NCI-H1092 (cell line): ENCODE measurements at places on chromosomes 6 and 20.
A peak's percentile ranks its signal among the peaks of the same experiment; 100 is the strongest.

DNA sequence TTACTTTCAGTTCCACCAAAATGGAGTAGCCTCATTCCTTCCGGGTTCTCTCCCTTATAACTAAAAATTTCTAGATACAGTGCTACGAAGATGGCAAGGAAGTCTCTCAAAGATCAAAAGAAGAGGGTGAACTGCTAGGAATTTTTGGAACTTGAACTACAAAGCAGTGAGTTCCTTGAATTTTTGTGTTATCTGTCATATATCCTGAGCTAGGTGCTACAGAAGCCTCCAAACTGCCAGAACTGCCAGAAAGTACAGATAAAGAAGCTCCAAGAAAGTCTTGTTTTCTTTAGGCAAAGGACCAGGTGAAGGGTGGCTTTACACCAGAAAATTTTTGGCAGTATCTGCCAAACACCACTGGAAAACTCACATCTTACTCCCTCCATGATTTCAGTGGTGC, 218.8 kb upstream of the FLRT3 start:
- DNase-seq = no peak

GRCh38 chr20:43161716-43162115, 28.0 kb downstream of the PTPRT start:
- DNase-seq = no peak

DNA sequence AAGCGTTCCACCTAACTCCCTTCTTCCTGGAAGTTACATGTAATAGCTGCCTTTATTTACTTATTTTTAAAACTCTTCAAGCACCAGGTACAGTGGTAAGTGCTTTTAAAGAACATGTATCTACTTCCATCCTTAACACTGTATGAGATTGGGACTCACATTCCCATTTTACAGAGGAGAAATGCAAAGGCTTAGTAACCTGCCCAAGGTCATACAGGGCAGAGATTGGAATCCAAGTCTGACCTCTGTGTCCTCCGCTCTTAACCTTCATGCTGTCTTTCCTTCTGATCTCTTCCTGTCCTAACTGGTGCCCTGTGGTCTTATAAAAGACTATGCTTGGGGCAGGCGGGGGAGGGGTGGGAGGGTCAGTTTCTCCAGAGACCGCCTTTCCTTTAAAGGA, 1.6 kb downstream of the B4GALT5 start:
- DNase-seq = no peak

DNA sequence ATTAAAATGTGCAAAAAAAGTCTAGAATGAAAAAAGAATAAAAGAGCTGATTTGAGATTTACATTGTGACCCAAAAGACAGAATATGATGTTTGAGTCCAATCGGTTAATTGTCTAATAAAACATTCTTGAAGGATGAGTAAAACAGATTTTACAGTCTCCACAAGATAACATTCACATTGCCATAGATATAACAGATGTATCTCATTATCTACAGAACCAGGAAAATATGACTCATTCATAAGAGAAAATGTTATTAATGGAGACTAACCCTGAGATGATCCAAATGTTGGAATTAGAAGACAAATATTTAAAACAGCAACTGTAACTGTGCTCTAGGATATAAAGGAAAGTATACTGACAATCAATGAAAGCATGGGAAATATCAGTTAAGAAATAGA, 141.7 kb downstream of the RFX6 start:
- no peak for DNase-seq

- peak; percentile 77 for DNase-seq
These were observed 190.3 kb upstream of the PCSK2 start for GRCh38 chr20:17036541-17036940.

- no peak for DNase-seq
These were observed 89.7 kb downstream of the MDGA1 start for GRCh38 chr6:37607944-37608343.

DNA sequence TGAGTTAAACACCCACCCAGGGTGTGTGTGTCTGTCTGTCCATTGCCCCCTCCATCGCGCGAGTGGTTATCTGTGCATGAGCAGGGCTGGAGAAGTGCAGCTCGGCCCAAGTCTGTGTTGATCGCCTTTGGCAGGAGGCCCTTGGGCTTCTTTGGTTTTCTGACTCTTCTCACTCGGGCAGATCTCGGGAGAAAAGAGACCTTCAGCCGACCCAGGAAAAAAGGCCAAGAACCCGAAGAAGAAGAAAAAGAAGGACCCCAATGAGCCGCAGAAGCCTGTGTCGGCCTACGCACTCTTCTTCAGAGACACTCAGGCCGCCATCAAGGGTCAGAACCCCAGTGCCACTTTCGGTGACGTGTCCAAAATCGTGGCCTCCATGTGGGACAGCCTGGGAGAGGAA, 132.9 kb downstream of the JPH2 start:
- DNase-seq = no peak

DNA sequence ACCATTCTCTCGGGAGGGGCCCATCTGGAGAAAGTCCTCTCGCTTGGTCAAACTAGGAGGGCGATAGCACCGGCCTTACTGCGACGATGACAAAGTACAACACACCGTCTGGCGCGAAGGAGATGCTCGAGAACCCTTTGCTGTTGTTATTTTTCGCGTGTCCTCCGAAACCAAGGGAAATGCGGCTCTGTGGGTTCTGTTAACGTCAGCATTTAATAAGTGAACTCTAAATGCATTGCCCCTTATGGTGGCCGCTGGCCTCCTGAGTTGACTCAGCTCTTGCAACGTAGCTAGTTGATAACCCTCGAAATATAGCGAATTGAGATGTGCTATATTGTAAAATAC, 577 bp upstream of the SCAND1 start:
- peak; percentile 12 for DNase-seq

DNA sequence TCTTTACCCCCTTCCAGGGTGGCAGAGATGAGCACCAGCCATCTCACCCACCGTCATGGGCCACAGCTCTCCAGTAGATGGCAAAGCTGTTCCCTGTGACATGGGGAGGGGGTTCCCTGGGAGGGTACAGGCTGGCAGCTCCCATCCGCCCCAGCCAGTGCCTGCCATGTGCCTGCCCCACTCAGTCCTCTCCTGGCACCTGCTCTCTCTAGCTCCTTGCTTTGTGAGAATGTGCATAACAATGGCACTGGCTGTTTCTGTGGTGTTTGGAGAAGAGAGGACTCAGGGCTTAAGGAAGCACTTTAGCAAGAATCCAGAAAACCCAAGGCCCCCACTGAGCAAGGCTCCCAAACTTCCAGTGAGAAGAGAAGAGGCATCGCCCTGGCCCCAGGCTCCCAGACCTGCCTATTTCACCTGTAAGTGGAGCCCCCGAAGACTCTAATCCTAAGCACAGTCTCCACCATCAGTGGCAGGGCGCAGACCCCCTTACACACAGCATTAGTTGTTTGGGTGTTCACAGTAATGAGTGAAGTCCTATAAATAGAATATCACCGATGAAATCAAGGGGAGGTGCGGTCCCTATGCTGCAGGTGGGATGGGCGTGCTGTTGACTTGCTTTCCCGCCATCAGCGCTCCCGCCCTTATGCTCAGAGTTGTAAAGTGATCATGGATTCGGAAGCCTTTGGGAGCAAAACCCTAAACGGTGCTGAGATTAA, 110.2 kb downstream of the AGPAT4 start:
- no peak for DNase-seq

GRCh38 chr6:125746019-125746414, 3.4 kb upstream of the HEY2 start:
- DNase-seq = no peak

GRCh38 chr20:40176098-40176841, 512.8 kb downstream of the MAFB start:
- DNase-seq = no peak

- no peak for DNase-seq
These were observed 2.7 kb downstream of the CDC5L start for GRCh38 chr6:44390158-44390683.

DNA sequence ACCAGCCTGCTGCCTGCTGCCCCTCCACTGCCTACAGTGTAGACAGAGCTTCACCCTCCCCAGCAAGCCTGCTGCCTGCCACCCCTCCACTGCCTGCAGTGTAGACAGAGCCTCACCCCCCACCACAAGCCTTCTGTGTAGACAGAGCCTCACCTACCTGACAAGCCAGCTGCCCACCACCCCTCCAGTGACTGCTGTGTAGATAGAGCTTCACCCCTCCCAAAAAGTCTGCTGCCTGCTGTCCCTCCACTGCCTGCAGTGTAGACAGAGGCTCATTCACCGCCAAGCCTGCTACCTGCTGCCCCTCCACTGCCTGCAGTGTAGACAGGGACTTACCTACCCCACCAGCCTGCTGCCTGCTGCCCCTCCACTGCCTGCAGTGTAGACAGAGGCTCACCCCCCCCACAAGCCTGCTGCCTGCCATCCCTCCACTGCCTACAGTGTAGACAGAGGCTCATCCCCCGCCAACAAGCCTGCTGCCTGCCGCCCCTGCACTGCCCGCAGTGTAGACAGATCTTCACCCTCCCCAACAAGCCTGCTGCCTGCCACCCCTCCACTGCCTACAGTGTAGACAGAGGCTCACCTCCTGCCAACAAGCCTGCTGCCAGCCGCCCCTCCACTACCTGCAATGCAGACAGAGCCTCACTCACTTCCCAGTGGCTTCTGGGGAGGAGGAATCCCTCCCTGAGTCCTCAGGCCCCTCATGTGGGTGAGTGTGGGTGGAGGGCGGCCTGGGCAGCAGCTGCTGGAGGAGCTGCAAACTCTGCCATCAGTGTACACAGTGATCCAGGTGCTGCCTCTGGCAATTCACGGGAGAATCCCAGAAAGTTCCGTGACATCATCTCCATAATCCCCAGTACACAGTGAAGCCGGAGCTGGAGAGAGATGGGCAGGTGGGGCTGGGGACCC, 140.9 kb downstream of the DLL1 start:
- peak; percentile 44 for DNase-seq

DNA sequence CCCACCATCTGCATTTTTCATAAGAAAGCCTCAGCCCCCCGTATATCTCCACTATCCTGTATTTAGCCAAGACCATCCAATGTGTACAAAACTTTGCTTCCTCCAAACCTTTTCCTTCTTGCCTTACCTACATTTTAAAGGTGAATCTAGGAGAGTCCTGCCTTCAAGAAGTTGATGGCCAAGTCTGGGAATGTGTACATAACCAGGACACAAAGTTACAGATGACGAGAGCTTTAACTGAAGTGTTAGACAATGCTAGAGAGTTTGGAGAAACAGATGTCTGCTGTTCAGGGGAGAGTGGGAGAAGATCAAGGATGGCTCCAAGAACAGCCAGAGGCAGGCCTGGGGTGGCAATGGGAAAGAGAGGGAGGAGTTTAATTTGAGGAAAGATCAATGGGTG, 2.3 kb upstream of the UQCC2 start:
- no peak for DNase-seq

DNA sequence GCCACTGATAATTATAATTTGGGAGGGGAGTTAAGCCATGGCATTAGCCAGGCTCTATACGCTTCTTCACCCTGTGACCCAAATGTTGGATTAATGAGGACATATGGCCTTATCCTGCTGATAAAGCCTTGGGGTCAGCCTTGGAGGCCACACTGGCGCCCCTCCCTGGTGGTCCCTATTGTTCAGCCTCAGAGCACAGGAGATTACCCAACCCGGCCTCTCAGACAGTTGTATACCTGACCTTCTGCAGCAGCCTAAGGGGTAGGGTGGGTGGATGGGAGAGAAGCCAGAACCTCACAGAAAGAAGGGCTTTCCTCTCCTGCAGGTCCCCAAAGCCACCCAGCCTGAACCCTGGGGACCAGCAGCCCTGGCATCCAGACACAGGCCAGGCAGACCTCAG, 76.8 kb downstream of the LINC00237 start:
- DNase-seq = no peak

- no peak for DNase-seq
These were observed at the start of gene SCUBE3 for GRCh38 chr6:35213824-35214756. Gene SCUBE3 (plus strand): TSS chr6:35213956. CDS start chr6:35214419, 463 bp downstream.

DNA sequence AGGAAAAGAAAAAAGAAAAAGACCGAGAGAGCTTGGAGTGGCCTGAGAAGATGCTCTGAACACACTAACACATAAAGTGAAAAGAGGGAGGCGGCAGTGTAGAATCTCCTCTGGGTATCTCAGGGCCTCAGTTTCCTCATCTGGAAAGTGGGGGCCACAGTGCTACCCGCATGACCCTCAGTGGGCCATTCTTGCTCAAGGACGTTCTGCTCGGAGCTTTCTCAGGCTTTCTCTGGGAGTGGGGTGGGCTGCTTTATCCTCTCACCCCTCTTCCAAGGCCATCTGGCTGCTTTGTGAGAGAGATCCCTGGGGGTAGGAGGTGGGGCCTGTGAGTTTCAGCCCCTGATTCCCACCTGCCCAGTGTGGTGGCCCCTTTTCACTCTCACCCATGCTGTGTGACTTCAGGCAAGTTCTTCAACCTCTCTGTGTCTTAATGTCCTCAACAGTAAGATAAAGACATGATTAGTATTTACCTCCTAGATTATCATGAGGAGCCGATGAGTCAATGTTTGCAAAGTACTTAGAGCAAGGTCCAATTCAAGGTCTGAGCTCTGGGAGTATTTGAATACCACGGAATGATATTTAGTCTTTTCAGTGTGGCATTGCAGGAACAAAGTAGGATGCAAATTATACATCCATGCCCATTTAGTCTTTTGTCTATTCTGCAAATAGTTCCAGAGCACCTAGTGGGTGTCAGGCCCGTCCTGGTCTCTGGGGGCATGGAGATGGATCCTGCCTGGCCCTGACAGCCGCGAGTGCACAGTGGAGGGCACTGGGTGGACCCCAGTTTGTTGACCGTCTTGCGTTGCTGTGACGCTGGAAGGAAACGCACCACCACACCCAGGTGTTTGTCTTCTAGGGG, 34.3 kb downstream of the SRC start:
- DNase-seq = no peak

DNA sequence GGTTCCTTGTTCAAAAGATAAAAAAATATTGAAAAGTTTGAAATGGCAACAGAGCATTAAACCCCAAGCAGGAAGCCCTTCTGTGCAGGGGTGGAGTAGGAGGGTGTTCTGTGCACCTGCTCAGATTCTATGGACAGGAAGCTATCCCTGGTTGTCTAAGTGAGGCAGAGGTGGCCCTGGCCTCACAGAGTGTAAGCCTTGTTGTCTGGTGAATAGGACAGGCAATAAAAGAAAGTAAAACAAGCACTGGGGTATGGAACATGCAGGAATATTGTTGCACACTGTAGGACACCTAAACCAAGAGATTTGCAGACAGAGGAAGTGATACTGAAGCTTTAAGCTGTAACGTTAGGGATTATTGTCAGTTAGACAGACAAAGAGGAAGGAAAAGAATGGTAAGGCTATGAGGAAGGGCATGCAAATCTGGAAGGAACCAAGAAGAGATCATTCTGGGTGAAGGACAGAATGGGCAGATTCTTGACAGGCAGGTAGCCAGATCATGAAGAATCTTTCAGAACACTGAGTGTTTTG, 66.8 kb downstream of the TBC1D7 start:
- DNase-seq = no peak

DNA sequence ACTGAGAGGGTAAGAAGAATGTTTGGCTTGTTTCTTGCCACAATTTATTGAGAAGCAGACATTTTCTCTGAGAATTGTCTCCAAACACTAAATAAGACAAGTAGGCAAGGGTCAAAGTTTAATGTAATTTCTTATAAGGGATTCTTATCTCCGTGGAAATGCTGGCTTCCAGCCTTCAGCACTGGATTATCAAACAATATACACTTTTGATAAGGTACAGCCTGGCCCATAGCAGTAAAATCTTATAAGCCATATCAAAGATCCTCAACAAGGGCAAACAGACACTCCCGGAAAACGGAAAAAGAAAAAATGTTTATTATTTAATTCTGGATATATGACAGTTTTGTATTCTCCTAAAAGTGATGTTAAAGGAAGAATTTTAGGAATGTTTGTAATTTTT, 18.5 kb upstream of the ZSCAN9 start:
- no peak for DNase-seq
